ENCODE measurements at places on chromosomes 1 and 21. TPM values are rescaled to one million over a fixed set of nuclear protein-coding genes. Genes with fewer than 3 reads are reported as not detected.
A peak's percentile ranks its signal among the peaks of the same experiment; 100 is the strongest.

- no peak overlapping the region for H3K4me3 ChIP-seq
- H3K27ac ChIP-seq, result no peak overlapping the region
- no peaks in the 10 kb centered on the region for H3K4me1 ChIP-seq
- no peak for DNase-seq
- H3K27me3 ChIP-seq, result peaks cover 3% of the 10 kb centered on the region
- no peaks in the 10 kb centered on the region for H3K36me3 ChIP-seq
These were observed 107.2 kb downstream of the KCNK1 start for GRCh38 chr1:233721004-233721595.

DNA sequence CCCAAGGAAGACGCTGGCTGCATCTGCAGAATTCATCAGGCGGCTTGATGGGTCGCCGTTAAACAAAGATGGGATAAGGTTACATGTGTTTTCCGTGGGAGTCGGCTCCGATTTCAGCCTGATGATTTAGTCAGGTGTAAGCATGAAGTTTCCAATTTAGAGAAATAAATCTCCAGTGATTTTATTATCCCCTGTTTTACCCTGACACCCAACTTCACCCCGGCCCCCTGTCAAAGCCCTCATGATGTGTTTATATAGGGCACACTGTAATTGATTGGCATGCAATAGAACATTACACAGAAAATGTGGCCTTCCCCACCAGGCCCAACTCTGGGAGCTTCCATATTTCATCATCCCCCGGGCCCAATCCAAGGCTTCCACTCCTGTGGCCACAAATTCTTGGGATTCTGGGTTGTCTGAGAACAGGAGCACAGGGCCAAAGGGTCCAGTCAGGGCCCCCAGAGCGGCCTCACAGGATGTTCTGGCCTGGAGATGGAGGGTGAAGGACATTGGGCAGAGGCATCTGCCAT lies 72.5 kb downstream of the FOXD2 start:
- H3K4me3 ChIP-seq, result no peak overlapping the region
- peaks cover 46% of the 10 kb centered on the region for H3K27me3 ChIP-seq
- H3K27ac ChIP-seq, result no peak overlapping the region
- H3K4me1 ChIP-seq, result no peaks in the 10 kb centered on the region

- no peak overlapping the region for H3K27ac ChIP-seq
- no peaks in the 10 kb centered on the region for H3K4me1 ChIP-seq
- no peaks in the 10 kb centered on the region for H3K36me3 ChIP-seq
- H3K27me3 ChIP-seq, result no peaks in the 10 kb centered on the region
These were observed 508.6 kb upstream of the ADAMTS5 start for GRCh38 chr21:27475363-27475955.

NBPF10 gene
- 1.1 TPM for polyA plus RNA-seq

- DNase-seq, result no peak
- no peak overlapping the region for H3K27ac ChIP-seq
- H3K27me3 ChIP-seq, result peaks cover 2% of the 10 kb centered on the region
- no peaks in the 10 kb centered on the region for H3K36me3 ChIP-seq
These were observed 359.1 kb downstream of the BARHL2 start for GRCh38 chr1:90357995-90358394.

GBP4 gene
- 0.01 TPM for polyA plus RNA-seq

DNA sequence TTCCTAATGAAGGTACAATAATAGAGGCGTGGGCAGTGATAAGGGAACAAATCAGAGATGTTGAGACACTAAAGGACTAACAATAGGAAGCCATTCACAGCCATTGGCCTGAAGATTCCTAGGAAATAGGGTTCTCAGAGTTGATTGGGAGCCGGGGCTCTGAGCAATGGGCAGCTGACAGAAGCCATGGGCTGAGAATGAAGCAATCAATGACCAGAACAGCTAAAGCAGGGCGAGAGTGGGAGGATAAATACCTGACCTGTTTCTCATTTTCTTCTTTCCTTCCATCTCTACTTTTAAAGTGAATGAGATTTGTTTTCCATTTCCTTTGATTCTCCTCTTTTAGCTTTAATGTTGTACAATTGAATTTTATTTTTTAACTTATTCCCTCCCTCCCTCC lies 774.7 kb upstream of the ADGRL4 start:
- H3K27ac ChIP-seq, result no peak overlapping the region
- H3K36me3 ChIP-seq, result no peaks in the 10 kb centered on the region
- no peak for DNase-seq
- no peaks in the 10 kb centered on the region for H3K27me3 ChIP-seq

C1orf94 gene
- 0.05 TPM for polyA plus RNA-seq

FCRL2 gene
- not detected for polyA plus RNA-seq

GRCh38 chr1:50993645-50994044 lies 23.6 kb downstream of the CDKN2C start:
- H3K27ac ChIP-seq, result no peak overlapping the region
- no peak overlapping the region for H3K4me3 ChIP-seq
- DNase-seq, result no peak
- H3K4me1 ChIP-seq, result no peaks in the 10 kb centered on the region
- no peaks in the 10 kb centered on the region for H3K27me3 ChIP-seq

CAPN2 gene
- 366 TPM for polyA plus RNA-seq

GRCh38 chr1:154910851-154911250 lies 25.7 kb downstream of the PMVK start:
- H3K4me3 ChIP-seq, result no peak overlapping the region
- H3K27ac ChIP-seq, result no peak overlapping the region
- H3K36me3 ChIP-seq, result no peaks in the 10 kb centered on the region
- no peaks in the 10 kb centered on the region for H3K27me3 ChIP-seq

DNA sequence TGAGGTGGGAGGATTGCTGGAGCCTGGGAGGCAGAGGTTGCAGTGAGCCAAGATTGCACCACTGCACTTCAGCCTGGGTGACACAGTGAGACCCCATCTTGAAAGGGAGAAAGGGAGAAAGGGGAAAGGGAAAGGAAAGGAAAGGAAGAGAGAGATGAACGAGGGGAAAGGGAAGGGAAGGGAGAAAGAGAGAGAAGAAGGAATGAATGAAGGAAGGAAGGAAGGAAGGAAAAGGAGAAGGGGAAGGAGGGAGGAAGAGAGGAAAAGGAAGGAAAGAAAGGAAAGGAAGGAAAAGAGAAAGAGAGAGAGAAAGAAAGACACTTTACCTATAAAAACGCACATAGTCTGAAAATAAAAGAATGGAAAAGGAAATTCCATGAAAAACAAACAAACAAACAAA lies 18.0 kb downstream of the ZNF695 start:
- no peak overlapping the region for H3K27ac ChIP-seq
- no peaks in the 10 kb centered on the region for H3K27me3 ChIP-seq
- no peak overlapping the region for H3K4me3 ChIP-seq
- no peaks in the 10 kb centered on the region for H3K4me1 ChIP-seq
- no peaks in the 10 kb centered on the region for H3K36me3 ChIP-seq
- no peak for DNase-seq

POTED gene
- polyA plus RNA-seq, result not detected

DNA sequence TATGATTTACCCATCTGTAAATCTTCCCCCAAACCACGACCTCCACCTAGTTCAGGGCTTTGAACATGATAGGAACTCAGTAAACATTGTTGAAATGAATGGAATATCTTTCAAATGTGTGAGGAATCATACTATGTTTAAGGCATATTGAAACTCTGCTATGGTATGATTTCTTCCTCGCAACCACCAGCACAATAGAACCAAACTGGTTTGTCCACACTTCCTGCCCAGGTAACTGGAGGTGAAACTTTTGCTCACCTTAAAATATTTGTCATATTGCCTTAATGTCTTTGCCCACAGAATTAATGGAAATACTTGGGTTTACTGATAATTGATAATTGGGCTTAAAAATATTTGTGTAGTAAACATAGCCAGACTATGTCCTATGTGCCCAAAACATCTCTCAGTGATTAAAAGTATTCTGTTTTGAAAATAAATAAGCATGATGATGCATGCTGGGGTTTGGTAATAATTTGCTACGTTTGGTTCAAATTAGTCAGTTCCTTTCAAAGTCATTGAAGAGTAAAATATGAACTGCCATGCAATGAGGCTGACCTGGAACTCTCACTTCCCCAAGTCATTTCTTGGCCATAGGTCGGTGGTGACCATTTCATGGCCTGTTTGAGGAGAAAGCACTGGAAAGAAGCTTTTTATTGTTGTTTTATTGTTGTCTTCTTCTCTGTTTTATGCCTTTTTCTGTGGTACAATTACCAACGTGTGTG lies 73.3 kb downstream of the TNFSF18 start:
- H3K27me3 ChIP-seq, result no peaks in the 10 kb centered on the region
- no peak overlapping the region for H3K4me3 ChIP-seq
- no peaks in the 10 kb centered on the region for H3K36me3 ChIP-seq
- peaks cover 26% of the 10 kb centered on the region for H3K4me1 ChIP-seq
- H3K27ac ChIP-seq, result no peak overlapping the region

DNA sequence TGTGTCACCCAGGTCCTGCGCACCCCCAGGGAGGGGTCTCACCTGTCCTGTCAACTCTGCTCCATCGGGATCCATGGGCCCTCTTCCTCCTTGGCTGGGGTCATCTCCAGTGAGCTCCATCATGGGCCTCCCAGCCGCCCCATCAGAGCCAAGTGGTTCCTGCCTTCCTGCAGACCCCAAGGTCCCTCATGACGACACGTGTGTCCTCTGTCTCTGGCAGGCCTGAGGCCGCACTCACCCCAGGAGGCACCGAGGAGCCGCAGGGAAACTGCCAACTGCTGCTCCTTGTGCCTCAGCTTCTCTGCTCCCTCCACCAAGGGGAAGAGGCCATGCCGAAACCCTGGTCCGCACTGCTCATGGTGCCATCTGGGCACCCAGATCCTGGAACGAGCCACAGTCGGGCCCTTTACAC lies 46.8 kb downstream of the COL18A1 start:
- H3K4me1 ChIP-seq, result peaks cover 50% of the 10 kb centered on the region
- no peaks in the 10 kb centered on the region for H3K27me3 ChIP-seq
- H3K4me3 ChIP-seq, result no peak overlapping the region
- no peak overlapping the region for H3K27ac ChIP-seq

DNA sequence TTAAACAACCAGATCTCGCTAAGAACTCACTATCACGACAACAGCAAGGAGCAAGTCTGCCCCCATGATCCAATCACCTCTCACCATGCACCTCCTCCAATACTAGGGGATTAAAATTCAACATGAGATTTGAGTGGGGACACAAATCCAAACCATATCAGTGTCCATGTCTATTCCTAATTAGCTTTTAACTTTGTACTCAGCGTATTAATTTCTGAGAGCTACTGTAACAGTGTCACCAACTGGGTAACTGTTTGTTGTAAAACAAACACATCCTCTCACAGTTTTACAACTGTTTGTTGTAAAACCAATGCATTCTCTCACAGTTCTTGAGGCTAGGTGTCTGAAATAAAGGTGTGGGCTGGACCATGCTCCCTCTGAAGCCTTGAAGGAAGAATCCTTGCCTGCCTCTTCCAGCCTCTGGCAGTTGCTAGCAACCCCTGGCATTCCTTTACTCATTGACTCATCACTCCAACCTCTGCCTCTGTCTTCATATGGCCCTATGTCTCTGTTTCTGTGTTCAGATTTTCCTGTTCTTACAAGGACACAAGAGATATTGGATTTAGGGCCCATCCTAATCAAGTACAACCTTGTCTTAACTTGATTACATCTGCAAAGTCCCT lies 121.2 kb downstream of the LTN1 start:
- no peaks in the 10 kb centered on the region for H3K27me3 ChIP-seq
- no peak for DNase-seq
- no peak overlapping the region for H3K4me3 ChIP-seq
- H3K27ac ChIP-seq, result peak overlapping the region; percentile 27

DNA sequence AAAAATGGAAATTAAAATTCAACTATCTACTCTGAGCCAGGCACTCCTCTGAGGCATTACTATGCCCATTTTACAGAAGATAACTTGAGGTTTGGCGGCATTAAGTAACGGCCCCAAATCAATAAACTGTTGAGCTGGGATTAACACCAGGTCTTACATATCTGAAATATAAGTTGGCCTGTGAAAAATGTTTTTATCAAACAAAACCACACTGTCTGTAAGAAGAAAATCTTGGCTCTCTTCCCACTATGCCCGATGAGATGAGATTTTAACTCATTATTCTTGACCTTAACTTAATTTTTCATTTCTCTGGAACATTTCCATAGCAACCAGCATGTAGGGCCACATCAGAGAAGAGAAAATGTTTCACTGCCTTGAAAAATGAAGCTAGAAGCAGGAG lies 21.8 kb downstream of the RC3H1 start:
- peaks cover 3% of the 10 kb centered on the region for H3K4me1 ChIP-seq
- H3K36me3 ChIP-seq, result peaks cover 3% of the 10 kb centered on the region
- H3K27me3 ChIP-seq, result no peaks in the 10 kb centered on the region

PDE4B gene
- 0.29 TPM for polyA plus RNA-seq

PLA2G2D gene
- not detected for polyA plus RNA-seq

GRCh38 chr1:95232646-95233318 lies 1.2 kb upstream of the RWDD3 start:
- no peak for DNase-seq
- no peaks in the 10 kb centered on the region for H3K36me3 ChIP-seq
- peaks cover 8% of the 10 kb centered on the region for H3K4me1 ChIP-seq
- H3K27me3 ChIP-seq, result no peaks in the 10 kb centered on the region
- H3K4me3 ChIP-seq, result peak overlapping the region; percentile 64

DNA sequence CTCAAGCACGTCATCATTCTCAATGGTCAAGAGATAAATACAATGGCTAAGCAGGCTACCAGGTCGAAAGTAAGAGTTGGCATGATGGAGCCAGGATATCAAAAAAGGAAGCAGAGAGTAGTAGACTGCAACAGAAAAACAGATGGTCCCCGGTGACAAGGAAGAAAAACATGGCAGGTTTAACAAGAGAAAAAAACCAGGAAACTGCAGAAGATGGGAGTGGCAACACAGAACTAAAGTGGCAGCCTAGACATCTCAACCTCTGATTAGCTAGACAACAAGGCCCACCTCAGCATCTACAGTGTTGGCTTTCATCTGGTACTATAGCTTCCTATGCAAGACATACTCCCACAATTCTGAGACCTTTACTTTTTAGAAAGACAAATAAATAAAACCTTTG lies 3.1 kb downstream of the UBR4 start:
- peaks cover 34% of the 10 kb centered on the region for H3K4me1 ChIP-seq
- H3K27ac ChIP-seq, result no peak overlapping the region
- H3K4me3 ChIP-seq, result no peak overlapping the region
- no peak for DNase-seq

DNA sequence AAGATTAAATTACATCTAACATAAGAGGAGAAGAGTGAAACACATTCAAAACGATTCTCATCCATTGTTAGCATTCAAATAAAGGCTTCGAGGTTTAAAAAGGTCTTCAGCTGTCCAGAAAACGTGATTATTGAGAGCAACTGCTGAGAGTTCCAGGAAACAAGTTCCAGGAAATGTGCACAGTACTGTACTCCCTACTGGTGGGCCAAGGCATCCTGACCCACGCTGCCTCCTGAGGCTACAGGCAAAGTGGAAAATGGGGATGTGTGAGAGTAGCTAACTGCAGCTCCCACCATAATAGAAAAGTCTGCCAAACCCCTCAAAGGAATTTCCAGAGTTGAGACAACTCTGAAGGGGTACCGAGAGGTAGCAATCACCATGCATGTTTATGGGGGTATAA lies 2.0 kb downstream of the VAV3 start:
- peaks cover 8% of the 10 kb centered on the region for H3K4me1 ChIP-seq
- no peak for DNase-seq
- no peaks in the 10 kb centered on the region for H3K36me3 ChIP-seq
- H3K27me3 ChIP-seq, result peaks cover 9% of the 10 kb centered on the region

All from keratinocyte (primary cell).